ENCODE measurements at places on chromosomes 3 and 15.

GRCh38 chr3:193630005-193630404 is 37.0 kb downstream of the OPA1 start:
- no peak for DNase-seq

DNA sequence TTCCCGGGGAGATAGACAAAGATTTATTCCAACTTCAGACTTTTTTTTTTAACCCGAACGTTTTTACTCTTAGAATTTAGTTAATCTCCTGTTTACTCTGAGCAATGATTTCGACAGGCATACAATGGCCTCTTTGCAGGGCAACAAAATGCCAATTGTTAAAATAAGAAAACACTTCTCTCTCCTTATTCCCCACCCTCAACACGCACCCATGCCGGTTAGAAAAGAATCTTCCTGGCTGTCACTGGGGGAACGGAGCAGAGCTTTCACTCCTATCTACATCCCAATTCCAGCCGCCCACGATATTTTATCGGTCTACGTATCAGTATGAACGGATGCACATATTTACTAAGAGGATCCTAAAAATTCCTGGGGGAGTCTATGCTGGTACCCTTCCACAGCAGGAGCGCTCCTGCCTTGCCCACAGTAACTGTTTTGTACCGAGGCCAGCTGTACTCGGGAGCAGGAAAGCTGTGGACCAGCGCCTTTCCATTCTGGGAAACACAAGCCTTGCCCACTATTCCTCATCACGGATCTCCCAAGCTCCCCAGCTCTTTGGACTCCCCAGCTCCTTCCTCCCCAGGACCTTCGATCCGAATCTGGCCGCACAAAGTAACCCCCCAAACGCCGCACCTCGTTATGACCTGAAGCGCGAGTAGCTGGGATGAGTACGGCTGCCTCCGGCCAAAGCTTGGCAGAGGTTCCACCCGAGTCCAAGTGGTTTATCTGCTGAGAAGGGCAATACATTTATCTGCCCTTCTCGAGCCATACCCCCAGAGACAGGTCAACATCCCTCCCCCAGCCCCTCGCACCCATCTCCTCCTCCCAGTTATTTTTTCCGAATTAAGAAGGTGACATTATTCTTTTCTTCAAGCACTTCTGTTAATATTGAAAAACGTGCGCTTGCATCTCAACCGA is 2.2 kb upstream of the FOXB1 start:
- no peak for DNase-seq

- DNase-seq: no peak
Measured at GRCh38 chr3:107987036-107987939, 103.5 kb downstream of the CD47 start.

GRCh38 chr15:40409366-40409765 is 3.8 kb downstream of the IVD start:
- DNase-seq: no peak

DNA sequence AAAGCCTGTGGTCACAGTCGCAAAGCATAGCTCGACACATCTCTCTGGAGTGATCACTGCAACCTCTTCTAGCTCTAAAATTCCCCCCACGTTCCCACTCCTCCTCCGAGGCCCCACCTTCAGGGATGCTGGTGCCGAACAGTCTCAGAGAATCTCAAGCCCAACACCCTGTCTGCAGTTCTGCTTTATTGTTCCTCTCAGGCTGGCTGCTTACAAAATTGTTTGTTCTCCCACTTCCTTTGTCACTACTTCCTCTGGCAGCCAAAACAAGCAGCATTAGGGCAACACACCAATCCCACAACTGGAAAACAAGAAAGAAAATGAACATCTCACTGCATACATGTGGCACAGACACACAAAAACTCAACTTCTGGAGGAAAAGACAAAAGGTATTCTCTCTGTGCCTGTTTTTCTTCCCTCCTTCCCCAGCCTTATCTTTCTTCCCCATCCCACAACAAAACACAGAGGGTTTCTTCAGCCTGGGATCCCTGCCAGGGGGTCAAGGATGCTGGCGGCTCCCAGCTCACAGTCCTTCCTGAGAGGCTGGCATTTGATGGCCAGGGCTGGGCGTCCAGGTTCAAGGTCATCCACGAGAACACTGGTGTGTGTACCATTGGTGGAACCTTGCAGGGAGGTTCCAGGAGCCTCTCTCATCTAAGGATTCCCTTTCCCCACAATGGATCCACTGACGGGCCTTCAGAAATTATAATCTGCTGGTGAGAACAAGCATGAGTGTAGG is 108.4 kb downstream of the TMCO5A start:
- no peak for DNase-seq

DNA sequence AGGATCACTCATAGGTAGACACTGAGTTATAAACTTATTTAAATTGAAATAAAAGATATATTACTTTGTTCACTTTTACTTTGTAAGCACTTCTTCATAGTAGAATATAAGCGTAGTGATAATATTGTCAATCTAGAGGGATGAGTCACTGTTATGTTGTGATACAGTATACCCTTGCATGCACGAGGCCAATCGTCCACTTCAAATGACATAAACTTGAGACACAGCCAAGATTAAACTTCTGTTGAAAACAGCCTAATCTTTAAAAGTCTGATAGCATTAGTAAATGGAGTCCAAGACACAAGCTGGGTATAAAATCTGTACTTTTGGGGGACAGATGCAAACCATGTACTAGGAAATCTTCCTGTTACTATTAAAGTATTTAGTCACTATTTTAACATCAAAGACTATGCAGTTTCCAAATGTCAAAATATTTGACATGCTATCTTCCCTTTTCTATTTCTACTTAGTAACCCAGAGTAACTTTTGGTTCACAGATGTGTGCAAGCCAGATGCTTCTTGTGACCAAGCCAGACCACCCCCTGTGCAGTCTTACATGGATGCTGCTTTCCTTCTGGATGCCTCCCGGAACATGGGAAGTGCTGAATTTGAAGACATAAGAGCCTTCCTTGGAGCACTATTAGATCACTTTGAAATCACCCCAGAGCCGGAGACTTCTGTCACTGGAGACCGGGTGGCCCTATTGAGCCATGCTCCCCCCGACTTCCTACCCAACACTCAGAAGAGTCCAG is 85.3 kb downstream of the PIK3R4 start:
- DNase-seq: no peak

DNA sequence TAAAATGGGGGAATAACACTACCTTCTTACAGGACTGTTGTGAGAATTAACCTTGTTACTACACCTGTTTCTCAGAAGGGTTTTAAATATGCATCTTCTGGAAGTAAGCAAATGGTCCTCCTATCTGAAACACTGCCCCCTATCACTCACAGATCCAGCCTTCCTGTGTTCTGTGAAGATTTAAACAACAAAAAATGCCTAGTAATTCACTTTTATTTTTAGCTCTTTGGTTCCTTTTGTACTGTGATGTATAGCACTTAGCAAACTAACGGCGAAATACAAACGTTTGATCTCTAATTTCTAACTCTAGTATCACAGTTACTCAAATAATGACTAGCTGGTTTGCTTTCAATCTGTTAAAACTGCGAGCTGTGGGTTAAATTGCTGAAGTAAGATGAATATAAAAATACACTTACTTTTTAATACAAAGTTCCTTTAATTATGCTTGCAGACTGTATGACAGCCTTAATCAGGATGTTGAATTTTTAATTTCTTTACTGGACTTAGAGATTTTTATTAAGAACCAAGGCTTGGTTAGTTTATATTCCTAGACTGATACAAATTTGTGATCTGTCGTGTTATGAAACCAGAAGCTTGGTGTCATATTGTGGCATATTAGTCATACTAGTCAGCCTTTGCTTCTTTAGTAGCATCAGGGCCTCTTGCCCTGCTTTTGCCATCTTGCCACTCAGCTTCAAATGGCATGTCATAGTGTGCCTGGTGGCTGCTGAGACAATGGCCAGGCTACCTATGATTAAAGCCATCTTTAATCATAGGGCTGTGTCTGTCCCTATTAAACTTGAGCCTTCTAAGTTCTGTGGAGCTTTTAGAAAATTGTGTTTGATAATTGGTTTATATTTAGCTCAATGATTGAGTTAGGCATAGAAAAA is 9.2 kb downstream of the EIF3J start:
- no peak for DNase-seq
